ENCODE measurements at places on chromosomes 11 and 22.
A peak's percentile ranks its signal among the peaks of the same experiment; 100 is the strongest.

GRCh38 chr11:126862664-126863243 is 137.8 kb downstream of the KIRREL3 start:
- no peak overlapping the region for H3K4me3 ChIP-seq
- H3K27me3 ChIP-seq = no peaks in the 10 kb centered on the region
- H3K36me3 ChIP-seq = no peaks in the 10 kb centered on the region
- no peaks in the 10 kb centered on the region for H3K4me1 ChIP-seq
- no peak overlapping the region for H3K27ac ChIP-seq

DNA sequence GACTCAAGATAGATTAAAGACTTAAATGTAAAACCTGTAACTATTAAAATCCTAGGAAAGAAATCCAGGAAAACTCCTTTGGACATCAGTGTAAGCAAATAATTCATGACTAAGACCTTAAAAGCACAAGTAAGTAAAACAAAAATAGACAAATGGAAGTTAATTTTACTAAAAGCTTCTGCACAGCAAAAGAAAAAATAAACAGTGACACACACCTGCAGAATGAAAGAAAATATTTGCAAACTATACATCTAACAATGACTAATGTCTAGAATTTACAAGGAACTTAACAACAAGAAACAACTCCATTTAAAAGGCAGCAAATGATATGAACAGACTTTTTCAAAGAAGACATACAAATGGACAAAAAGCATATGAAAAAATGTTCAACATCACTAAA is 359.1 kb downstream of the LUZP2 start:
- DNase-seq = no peak
- H3K27me3 ChIP-seq = no peaks in the 10 kb centered on the region
- no peaks in the 10 kb centered on the region for H3K36me3 ChIP-seq

DNA sequence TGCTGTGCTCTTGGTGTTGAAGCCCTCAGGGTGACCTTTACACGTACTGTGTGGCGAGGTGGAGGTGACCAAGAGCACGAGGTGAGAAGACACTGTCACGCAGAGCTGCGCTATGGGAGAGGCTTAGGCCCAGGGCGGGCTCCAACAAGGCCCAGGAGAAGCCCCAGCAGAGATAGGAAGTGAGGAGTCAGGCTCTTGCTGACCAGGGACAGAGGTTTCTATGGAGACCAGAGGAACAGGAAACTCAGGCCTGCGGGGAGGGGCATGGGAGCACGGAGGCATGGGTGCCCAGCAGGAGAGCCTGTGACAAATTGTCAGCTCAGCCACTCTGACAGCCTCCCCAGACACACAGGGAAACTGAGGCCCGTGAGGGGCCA is 15.8 kb downstream of the DGKZ start:
- H3K27me3 ChIP-seq = no peaks in the 10 kb centered on the region
- no peaks in the 10 kb centered on the region for H3K36me3 ChIP-seq
- peak overlapping the region; percentile 67 for H3K27ac ChIP-seq
- peak; percentile 88 for DNase-seq

GRCh38 chr11:27573024-27573423 is 66.5 kb upstream of the LIN7C start:
- no peaks in the 10 kb centered on the region for H3K27me3 ChIP-seq
- H3K27ac ChIP-seq = no peak overlapping the region

GRCh38 chr22:48849219-48849912 is 978.3 kb downstream of the BRD1 start:
- H3K27ac ChIP-seq = no peak overlapping the region
- DNase-seq = no peak
- no peaks in the 10 kb centered on the region for H3K27me3 ChIP-seq
- H3K36me3 ChIP-seq = no peaks in the 10 kb centered on the region

Data from kidney (tissue), 22 donors.